ENCODE measurements at places on chromosomes 5 and 9.

DNA sequence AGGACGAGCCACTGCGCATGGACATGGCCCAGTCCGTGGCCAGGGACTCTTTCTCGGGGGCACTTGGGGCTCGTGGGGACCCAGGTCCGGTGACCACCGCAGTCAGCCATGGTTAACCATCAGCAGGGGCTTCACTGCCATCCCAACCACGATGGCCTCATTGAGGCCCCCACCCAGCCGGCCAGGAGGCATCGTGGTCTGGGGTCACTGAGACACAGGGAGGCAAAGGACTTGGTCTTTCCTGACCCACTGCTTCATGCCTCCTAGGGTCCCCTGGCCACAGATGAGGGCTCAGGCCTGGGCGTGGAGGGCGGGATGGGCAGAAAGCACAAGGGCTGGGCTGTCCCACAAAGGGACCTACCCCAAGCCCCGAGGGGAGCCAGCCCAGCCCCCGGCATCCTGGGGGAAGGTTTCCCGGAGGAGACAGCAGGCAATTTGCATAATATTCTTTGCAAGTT is 6.6 kb downstream of the NACC2 start:
- no peak for DNase-seq

GRCh38 chr9:35112257-35113020 is 3.2 kb downstream of the ATOSB start:
- no peak for DNase-seq

DNA sequence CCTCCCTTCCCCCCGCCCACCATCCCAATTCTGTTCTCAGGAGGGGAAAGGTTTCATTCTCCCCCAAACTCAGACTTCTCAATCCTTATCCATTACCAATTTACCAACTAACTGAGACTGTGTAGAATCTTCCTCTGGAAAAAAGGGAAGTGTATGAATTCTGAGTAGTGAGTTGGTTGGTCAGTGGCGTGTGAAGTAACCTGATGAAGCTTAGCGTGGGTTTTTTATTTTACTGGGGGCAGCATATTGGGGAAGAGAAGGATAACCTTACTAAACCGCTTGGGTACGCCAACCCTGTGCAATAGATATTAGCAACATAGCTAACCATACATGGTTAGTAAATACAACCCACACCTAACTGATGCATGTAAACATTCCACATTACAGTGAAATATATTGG is 1.1 kb upstream of the DNAJC21 start:
- DNase-seq, result no peak

- DNase-seq, result no peak
Observed at GRCh38 chr5:63125862-63126261, 547.2 kb downstream of the LRRC70 start.

DNA sequence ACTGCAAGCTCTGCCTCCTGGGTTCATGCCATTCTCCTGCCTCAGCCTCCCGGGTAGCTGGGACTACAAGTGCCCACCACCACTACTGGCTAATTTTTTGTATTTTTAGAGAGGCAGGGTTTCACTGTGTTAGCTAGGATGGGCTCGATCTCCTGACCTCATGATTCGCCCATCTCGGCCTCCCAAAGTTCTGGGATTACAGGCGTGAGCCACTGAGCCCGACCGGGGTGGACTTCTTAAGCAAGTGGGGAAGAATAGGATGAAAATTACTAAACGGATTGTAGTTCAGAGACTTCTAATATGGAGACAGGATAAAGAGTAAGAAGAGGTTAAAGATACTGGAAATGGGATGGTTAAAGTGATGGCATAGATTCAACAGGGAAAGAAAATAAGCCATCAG is 132.3 kb upstream of the IRX2 start:
- no peak for DNase-seq

- DNase-seq, result no peak
Observed at GRCh38 chr9:95349091-95350038, 31.9 kb upstream of the FANCC start.

DNA sequence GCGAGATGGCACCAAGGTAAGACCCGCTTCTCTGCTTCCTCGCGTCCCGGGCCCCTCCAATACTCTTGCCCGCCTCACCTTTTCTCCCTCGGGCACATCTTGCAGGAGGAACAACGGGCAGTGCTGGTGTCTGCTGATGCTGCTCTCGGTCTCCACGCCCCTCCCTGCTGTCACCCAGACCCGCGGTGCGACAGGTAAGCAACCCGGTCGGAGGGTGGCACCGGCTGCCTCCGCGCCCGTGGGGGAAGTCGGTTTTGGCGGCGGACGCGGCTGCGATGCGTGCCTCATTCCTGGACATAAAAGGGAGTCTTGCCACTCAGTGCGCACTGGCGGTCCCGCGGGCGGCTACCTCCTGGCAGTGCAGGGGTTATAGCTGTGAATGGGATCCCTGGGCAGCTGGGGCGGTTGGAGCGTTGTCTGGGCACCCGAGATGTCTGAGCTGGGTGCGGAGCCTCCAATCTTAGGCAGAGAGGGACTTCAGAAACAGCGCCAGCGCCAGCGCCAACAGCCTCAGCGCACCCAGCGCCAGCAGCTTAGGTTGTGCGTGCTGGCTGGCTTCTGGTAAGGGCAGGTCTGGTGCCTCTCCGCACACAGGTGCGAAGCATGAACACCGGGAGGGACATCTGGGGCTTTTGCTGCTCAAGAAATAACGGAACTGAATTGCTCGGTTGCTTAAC is 488 bp downstream of the COL15A1 start:
- DNase-seq, result no peak

GRCh38 chr5:2044041-2044440 is 161.3 kb upstream of the IRX4 start:
- no peak for DNase-seq

DNA sequence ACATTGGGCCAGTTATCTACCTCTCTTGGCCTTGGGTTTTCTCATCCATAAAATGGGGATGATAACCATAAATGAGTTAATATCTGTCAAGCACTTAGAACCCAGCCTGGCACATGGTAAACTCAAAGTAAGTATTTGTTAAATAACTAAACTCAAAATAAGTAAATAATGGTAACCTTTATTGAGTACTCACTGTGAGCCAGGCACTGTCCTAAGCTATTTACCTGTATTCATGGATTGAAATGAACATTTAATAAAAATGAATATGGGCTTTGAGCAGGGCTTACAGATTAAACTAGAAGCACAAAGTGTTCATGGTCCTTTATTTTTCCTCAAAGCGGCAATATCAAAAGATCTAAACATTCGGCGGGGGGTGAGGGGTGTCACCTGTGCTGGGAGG is 16.7 kb downstream of the CORO2A start:
- no peak for DNase-seq

- no peak for DNase-seq
Observed at GRCh38 chr5:43947935-43948334, 345.0 kb downstream of the NNT start.

- no peak for DNase-seq
Observed at GRCh38 chr5:96459313-96460121, 26.5 kb upstream of the PCSK1 start.

DNA sequence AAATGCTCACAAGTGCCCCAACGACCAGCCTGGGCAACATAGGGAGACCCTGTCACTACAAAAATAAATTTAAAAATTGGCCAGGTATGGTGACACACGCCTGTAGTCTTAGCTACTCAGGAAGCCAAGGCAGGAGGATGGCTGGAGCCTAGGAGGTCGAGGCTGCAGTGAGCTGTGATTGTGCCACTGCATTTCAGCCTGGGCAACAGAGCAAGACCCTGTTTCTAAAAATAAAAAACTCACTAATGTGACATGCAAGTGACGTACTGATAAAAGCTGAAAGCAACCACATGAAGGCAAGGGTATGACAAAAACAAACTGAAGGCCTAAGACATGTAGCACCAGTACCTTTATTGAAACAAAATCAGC is 81.1 kb downstream of the TLE1 start:
- DNase-seq, result no peak

DNA sequence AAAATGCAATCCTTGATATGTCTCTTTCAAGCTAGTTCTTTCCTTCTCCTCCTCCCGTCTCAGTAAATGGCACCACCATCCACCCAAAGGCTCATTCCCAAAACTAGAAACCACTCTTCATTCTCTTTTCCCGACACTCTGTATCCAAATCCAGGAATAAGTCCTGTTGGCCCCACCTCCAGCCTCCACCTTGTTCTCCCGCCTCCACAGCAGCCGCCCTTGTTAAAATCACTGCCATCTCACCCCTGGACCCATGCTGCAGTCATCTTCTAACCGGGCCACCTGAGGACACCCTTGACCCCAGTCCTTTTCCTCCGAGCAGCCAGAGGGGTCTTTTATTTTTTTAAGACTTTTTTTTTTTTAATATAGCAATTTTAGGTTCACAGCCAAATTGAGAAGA is 9.4 kb downstream of the PDZD2 start:
- DNase-seq, result no peak

All from stimulated activated CD4-positive, alpha-beta T cell treated with anti-CD3 and anti-CD28 coated beads, TNF-alpha, amount 100 ng/mL, for 24 hours (primary cell).